ENCODE measurements at places on chromosomes 3 and 15.

DNA sequence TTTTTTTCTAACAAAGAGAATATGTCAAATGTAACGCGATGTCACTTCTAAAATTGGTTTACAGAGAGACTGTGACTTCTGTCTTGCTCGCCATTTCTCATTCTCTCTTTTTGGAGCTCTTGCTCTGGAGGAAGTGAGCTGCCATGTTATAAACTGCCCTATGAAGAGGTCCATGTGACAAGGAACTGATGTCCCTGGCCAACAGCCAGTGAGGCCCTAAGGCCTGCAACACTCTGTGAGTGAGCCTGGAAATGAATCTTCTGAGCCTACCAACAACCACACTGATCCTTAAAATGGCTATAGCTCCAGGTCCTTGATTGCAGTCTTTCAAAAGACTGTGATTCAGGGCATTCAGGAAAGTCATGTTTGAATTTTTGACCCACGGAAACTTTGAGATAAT, 49.9 kb downstream of the NMD3 start:
- no peak for DNase-seq

- DNase-seq = no peak
These were observed 27.5 kb upstream of the ACKR4 start for GRCh38 chr3:132569580-132569979.

DNA sequence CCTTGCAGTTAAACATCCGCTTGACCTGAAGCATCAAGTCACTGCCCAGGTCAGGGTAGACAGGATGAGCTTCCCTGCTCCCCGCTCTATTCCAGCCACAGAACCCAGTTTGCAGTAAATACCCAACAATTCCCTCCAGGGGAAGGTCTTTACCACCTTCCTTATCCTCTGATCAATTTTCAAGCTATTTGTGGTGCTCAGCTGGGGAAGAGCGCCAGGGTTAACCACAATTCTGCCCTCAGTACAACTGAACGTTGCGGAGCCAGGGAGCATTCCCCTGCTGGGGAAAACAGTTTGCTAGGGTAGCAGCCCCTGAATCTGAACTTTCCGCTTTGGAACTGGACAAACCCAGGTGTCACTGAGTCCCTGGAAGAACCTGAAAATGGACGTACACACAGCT, 28.5 kb downstream of the RBPMS2 start:
- DNase-seq = no peak

DNA sequence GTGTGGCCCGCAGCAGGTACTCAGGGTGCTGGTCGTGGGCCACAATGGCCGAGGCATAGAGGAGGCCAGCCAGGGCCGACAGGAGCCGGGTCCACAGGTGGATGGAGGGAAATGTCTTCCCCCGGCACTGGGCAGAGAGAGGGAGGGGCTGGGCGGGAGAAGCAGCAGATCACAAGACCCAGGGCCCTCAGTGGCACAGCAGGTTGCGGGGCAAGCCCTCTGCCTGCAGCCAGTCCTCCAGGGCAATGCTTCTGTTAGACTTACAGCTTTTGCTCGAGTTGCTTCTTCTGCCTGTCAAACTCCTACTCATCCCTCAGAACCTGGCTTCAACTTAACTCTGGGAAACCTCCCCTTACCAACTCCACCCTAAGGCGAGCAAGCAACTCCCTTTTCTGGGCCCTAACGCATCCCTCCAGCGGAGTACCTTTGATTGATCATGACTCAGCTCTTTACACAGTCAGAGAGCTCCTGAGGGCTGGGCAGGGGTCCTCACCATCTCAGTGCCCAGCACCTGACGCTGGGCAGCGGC, 16.0 kb downstream of the TMEM44 start:
- DNase-seq = no peak

DNA sequence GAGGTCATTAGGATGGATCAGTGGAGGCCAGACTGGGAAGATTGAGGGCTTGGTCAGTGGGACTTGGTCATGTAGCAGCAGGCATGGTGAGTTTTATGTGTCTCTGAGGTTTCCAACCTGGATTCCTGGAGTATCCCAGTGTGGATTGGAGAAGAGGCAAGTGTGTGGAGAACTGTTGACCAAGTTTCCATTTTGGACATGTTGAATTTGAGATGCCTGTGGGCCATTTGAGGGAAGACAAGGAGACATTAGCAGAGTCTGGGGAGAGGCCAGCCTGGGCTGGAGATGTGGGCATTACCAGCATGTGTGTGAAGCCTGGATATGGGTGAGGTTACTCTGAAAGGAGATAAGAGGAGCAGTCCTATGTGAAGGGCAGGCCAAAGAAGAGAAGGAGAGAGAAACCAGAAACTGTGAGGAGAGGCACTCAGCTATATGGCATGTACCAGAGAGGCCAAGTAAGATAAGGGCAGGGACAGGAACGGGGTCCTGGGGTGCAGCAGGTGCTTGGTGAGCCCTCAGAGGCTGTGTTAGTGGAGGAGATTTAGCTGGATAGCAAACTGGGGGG, 4.3 kb downstream of the SLC25A38 start:
- DNase-seq = no peak

GRCh38 chr3:177528306-177529070, 331.2 kb upstream of the TBL1XR1 start:
- DNase-seq = no peak

DNA sequence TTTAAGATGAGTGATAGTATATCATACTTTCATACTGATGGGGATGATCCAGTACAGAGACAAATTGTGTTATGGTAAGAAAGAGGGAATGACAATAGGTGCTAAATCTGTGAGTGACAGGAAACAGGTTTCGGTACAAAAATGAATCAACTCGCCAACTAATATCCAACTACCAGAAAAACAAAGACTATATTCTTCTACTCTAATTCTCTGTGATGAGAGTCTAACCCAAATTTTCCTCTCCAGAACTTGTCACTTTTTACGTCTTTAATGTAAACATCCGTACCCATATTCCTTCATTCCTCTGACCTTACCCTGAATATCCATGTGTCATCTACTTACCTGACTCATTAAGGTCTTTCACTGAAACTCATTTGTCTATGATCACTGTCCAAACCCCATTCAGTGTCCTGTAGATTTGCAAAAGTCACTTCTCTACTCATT, 39.6 kb downstream of the SCAPER start:
- DNase-seq = no peak

GRCh38 chr15:58545307-58546065, 113.7 kb downstream of the LIPC start:
- no peak for DNase-seq

DNA sequence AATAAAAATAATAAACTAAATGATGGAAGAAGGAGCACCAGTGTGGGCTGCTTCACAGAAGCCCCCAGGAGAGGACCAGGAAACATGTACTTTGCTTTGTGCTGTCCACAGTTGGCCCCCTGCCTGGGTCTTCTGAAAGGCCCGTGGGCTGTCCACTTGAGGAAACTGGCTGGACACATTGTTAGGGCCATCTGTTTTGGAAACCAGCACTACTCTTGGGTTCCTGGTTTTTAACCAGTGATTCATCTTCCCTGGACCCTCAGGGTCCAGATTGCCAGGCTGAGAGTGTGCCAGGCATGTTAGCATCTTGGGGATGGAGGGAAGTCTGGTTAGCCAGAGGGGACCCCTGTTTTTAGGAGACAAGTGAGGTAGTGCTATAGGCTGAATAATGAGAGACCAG, 297.2 kb upstream of the C2CD4B start:
- DNase-seq = no peak

- DNase-seq = no peak
These were observed 160.8 kb downstream of the TUSC7 start for GRCh38 chr3:116870379-116870778.

GRCh38 chr15:41631880-41632470, 28.2 kb upstream of the MGA start:
- no peak for DNase-seq

DNA sequence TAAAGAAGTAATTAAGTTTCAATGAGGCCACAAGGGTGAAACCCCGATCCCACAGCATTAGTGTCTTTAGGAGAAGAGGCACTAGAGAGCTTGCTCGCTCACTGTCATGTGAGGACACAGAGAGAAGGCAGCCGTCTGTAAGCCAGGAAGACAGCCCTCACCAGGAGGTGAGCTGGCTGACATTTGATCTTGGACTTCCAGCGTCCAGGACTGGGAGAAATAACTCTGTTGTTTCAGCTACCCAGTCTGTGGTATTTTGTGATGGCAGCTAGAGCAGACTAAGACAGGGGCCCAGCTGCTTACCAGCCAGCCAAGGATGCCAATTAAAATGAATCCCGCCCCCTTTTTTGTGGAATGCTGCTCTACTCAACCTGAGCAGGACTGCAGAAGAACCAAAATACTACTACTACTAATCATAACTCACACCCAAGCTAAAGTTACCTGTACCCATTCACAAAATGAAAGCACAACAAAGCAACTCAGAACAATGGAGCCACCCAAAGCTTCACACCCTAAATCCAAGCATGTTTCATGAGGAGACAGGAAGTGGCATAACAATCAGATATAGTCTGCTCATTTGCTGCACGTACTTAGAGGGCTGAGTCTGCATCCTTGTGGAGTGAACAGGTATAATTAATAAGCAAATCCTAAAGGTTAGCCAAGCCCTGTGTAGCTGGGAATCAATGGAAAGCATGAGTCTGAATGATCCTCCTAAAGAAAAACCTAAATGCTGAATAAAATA, 35.6 kb upstream of the RHCG start:
- no peak for DNase-seq

DNA sequence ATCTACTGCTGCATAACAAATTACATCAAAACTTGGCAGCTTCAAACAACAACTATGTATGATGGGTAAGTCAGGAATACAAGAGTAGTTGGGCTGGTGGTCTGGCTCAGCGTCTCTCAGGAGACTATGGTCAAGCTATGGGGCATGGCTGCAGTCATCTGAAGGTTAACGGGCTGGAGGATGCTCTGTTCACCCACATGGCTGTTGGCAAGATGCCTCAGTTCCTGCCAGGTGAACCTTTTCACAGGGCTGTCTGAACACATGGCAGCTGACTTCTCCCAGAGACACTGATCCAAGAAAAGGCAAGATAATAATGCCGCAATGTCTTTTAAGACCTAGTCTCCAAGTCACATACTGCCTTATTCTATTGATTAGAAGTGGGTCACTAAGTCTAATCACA, 63.7 kb downstream of the GPR176 start:
- peak; percentile 69 for DNase-seq

- no peak for DNase-seq
These were observed 138.4 kb downstream of the TNIK start for GRCh38 chr3:171321559-171322360.

DNA sequence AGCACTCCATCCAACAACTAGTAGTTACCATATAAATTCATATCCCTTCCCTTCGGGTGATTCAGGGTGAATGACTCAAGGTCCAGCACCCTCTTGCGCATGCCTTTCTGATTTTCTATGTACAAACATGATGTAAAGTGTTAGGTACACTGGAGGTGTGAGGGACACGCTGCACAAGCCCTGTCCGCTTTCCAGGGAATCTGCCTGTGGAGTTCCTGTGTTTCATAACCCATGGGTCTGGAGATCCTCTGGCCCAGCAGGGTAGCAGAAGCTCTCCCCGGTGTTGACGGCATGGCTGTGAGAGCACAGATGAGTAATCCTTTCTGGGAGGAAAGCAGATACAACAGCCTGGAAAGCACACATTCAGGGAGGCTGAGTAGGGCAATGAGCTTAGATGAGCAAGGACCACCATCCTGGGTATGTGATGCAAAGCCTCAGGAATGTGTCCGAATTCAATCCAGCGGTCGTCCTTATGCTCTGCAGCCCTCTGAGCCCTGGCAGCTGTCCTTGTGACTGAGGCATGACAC, 142.9 kb upstream of the TP63 start:
- no peak for DNase-seq

DNA sequence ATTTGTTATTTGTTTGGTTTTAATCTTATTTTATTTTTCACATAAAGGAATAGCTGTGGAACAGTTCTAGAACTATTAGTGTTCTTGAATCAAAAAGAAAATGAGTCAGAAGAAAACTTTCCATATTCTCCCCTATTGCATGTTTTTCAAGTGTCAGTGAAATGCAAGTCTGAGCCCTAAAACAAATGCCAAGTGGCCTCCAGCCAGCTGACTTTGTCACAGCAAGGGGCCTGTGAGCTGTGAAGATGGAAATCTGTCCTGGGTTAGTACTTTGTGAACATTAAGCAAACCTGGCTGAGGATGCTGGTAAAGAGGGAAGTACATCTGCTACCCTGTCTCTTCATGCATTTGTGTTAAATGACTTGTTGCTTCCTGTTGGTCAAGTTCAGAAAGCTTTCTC, 14.2 kb downstream of the LRRC49 start:
- peak; percentile 76 for DNase-seq

DNA sequence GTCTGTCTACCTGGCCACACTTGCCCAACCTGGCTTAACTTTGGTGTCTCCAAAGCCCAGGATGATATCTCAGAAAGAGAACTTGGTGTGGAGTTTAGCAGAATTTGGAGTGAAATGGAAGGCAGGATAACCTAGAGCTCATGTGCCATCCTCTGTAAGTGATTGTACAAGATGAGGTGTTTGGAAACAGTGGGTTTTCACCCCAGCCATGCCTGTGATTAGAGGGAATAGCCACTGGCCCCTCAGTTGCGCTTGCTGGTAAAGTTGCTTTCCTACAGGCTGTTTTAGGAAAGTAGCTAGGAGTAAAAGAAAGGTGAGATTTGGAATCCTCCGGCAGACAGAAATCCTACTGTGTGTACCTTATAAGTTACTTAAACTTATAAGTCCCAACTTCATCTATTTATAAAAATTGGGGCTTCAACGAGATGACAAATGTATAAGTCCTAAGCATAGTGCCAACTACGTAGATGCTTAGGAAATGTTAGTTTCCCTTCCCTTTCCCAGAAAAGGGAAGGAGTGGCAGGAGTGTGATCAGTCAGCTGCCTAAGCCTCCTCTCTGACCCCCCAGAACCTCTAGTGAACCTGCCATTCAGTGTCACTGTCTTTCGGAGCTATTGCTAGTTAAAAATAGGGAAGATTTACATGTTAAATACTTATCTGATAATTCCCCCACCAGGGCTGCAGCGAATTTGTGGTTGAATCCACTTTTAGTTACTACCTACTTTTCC, 13.4 kb upstream of the BMF start:
- no peak for DNase-seq

- DNase-seq = no peak
These were observed 137.8 kb upstream of the SNTN start for GRCh38 chr3:63514678-63515077.

Data from cerebellar cortex (tissue), 1 donor.